GM23338 (cell line): ENCODE measurements at places on chromosomes 4 and X. TPM values are rescaled to one million over a fixed set of nuclear protein-coding genes. Genes with fewer than 3 reads are reported as not detected.

Gene RP2
- 11.0 and 12.1 TPM in 2 replicates for total RNA-seq

Gene SSX1
- total RNA-seq, result not detected in 2 replicates

Gene VCX3B
- total RNA-seq, result 0.23 TPM in 1 of 2 replicates, not detected in the other

Gene GCNA
- total RNA-seq, result 1.5 and 2.7 TPM in 2 replicates

DNA sequence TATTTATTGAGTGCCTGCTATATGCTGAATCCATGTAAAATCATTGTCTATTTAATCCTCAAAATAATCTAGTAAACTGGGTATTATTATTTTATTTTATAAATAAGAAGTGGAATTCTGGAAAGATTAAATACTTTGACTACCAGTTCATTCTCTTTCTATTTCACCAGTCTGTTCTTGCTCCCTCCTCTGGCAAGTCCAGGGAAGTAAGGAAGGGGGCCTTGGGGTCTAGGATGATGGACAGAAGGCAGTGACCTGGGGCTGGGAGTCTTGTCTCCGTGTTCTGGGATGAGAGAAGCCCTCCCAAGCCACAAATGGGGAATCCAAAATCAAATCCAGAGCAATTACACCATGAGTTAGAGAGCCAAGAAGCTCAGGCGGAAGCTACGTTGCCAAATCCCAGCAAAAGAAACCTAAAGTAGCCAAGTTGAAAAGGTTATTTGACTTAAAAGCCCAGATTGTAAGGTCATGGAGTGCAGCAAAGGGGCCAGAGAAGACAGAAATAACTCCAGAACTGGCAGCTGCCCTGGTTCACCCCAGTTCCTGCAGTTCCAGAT lies 28.3 kb upstream of the PARM1 start:
- DNase-seq, result peak; percentile 15
- H3K4me3 ChIP-seq, result no peak overlapping the region
- H3K27me3 ChIP-seq, result no peaks in the 10 kb centered on the region
- H3K36me3 ChIP-seq, result no peaks in the 10 kb centered on the region

Gene GAGE12F
- not detected in 2 replicates for total RNA-seq

DNA sequence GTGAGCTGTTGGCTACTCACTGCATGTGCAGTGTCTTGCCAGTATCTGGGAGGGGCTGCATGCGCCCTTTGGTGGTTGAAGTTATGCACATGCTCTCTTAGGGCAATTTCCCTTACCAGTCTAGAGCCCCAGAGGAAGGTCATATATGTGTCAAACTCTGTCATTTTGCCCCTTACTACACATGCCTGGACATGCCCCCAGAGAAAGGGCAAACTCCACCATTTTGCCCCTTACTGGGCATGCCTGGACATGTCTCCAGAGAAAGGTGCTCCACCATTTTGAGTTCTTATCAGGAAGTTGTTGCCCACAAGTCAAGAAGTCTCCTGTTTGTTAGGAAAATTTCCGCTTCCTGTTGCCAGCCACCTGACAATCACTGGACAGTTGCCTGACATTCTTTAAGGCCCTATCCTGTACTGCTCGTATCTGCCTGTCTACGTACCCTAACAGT lies 56.4 kb upstream of the PLAC8 start:
- no peak overlapping the region for H3K27ac ChIP-seq
- DNase-seq, result no peak
- H3K4me1 ChIP-seq, result no peaks in the 10 kb centered on the region

- H3K4me1 ChIP-seq, result peaks cover 20% of the 10 kb centered on the region
- H3K36me3 ChIP-seq, result no peaks in the 10 kb centered on the region
- DNase-seq, result peak; percentile 68
- no peaks in the 10 kb centered on the region for H3K27me3 ChIP-seq
- peak overlapping the region; percentile 88 for H3K27ac ChIP-seq
Observed at GRCh38 chrX:92270936-92271855, 492.0 kb downstream of the PCDH11X start.

DNA sequence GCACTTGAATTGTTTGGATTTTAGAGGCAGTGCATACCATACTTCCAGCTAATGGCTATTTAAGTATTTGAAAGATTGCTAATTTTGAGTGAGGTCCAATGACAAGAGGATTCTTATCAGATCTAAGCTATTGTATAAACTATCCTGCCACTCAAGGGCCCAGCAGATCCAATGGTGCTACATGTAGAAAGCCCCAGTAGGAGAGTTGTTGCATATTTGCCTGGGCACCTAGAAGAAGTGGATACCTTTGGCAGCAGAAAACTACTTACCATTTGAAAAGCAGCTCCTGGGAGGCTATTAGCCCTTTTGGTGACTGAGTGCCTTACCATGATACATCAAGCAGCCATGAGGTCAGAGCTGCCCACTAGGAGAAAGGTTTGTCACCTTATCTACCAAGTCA lies 447.3 kb downstream of the C4orf33 start:
- no peak overlapping the region for H3K27ac ChIP-seq
- no peaks in the 10 kb centered on the region for H3K27me3 ChIP-seq
- H3K4me1 ChIP-seq, result no peaks in the 10 kb centered on the region
- no peak overlapping the region for H3K4me3 ChIP-seq
- no peaks in the 10 kb centered on the region for H3K36me3 ChIP-seq
- no peak for DNase-seq

Gene GLRA3
- total RNA-seq, result 0.03 TPM in 1 of 2 replicates, not detected in the other

Gene ADH1B
- not detected in 2 replicates for total RNA-seq

Gene DIPK2B
- not detected in 2 replicates for total RNA-seq

- H3K4me3 ChIP-seq, result no peak overlapping the region
- no peaks in the 10 kb centered on the region for H3K4me1 ChIP-seq
- H3K27ac ChIP-seq, result no peak overlapping the region
- H3K27me3 ChIP-seq, result no peaks in the 10 kb centered on the region
- no peaks in the 10 kb centered on the region for H3K36me3 ChIP-seq
Observed at GRCh38 chrX:68988865-68989264, 160.0 kb downstream of the EFNB1 start.

DNA sequence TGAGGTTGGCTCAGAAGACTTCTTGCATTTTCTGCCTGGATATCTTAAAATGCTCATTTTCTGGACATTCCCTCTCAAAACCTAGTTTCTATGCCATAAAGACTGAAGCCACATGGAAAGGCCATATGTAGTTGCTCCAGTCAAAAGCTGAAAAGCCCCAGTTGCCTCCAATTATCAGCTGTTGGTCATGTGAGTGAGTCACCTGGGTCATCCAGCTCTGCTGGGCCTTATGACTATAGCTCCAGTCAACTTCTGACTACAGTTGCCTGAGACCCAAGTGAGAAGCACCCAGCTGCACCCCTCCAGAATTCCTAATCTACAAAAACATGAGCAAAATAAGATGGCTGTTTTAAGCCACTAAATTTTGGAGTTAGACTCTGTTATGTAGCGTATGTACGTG lies 41.9 kb downstream of the HELQ start:
- no peak overlapping the region for H3K4me3 ChIP-seq
- no peak for DNase-seq
- no peaks in the 10 kb centered on the region for H3K4me1 ChIP-seq
- no peaks in the 10 kb centered on the region for H3K27me3 ChIP-seq
- H3K27ac ChIP-seq, result no peak overlapping the region

Gene PIR
- total RNA-seq, result 13.1 and 21.0 TPM in 2 replicates

DNA sequence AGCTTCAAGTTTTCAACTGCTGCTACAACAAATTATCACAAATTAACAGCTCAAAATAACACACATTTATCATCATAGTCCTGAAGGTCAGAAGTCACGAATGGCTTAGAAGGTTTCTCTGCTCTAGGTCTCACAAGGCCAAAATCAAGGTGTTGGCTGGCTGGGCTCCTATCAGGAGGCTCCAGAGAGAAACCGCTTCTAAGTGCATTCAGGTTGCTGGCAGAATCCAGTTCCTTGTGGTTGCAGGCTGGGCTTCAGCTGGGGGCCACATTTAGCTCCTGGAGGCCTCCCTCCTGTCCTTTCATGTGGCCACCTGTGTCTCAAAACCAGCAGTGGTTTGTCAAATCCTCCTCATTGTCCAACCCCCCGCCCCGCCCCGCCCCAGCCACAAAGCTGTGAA lies 15.4 kb downstream of the MRFAP1 start:
- peaks cover 29% of the 10 kb centered on the region for H3K27me3 ChIP-seq
- no peak overlapping the region for H3K4me3 ChIP-seq
- H3K27ac ChIP-seq, result no peak overlapping the region
- no peak for DNase-seq
- H3K4me1 ChIP-seq, result peaks cover 9% of the 10 kb centered on the region

- DNase-seq, result no peak
- H3K27me3 ChIP-seq, result peaks cover 29% of the 10 kb centered on the region
- no peak overlapping the region for H3K4me3 ChIP-seq
- H3K36me3 ChIP-seq, result no peaks in the 10 kb centered on the region
- no peaks in the 10 kb centered on the region for H3K4me1 ChIP-seq
- no peak overlapping the region for H3K27ac ChIP-seq
Observed at GRCh38 chrX:11557120-11557519, 108.6 kb downstream of the ARHGAP6 start.

DNA sequence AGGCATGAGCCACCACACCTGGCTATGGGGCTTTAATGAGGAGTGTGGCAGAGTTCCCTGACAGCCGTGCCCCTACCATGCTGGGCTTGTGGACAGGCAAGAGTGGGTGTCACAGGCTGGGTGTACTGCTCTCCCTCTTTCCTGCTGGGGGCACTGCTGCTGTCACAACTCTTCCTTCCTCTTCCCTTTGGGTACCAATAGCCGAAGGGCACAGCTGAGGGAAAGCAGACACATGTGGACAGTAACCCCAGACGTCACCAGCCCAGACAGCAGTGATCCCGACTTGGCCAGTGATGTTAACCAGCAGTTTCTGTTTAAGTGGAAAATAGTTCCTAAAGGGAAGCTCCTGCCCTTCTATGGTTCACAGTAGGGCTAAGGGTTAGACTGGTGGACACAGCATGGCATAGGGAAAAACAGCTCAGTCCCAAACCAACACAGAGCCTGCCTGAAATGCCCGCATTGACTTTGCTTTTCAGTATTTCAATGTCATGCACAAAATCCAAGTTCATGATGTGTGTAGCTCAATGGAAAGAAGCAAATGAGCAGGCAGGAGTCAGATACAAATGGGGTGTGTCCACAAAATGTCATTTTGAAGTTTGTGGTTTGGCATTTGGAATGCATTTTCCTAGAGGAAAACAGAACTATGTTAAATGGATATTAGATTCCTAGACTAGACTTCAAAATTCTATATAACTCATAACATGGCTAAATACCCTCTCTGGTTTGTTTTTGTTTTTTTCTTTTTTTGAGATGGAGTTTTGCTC lies 24.9 kb upstream of the DDX3X start:
- H3K36me3 ChIP-seq, result no peaks in the 10 kb centered on the region
- H3K4me3 ChIP-seq, result no peak overlapping the region
- DNase-seq, result no peak
- no peak overlapping the region for H3K27ac ChIP-seq
- H3K4me1 ChIP-seq, result no peaks in the 10 kb centered on the region

Gene CFP
- 1.9 and 2.2 TPM in 2 replicates for total RNA-seq

GRCh38 chr4:176671532-176671931 lies 121.2 kb downstream of the VEGFC start:
- H3K27me3 ChIP-seq, result no peaks in the 10 kb centered on the region
- H3K36me3 ChIP-seq, result no peaks in the 10 kb centered on the region
- H3K4me3 ChIP-seq, result no peak overlapping the region
- H3K4me1 ChIP-seq, result peaks cover 3% of the 10 kb centered on the region; the same call in 1 of the 2 replicates
- no peak for DNase-seq

DNA sequence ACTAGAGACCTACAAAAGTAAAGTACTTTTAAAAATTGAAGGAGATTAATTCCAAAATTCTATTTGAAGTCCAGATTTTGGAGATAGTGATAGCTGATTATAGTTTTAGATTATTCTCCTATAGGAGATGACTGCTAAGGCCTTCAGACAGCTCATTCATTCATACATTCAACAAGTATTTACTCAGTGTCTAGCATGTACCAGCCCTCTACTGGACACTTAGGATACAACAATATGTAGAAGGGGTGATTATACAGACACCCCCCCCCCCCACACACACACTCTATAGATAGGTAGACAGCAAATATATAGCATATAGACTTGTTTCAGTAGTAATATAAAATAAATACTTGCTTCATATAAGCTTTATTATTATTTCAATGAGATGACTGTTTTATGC lies 60.4 kb upstream of the TAF9B start:
- no peaks in the 10 kb centered on the region for H3K4me1 ChIP-seq
- no peaks in the 10 kb centered on the region for H3K36me3 ChIP-seq
- no peak overlapping the region for H3K4me3 ChIP-seq
- DNase-seq, result peak; percentile 3
- H3K27me3 ChIP-seq, result no peaks in the 10 kb centered on the region

Gene AKAP4
- total RNA-seq, result not detected in 2 replicates

GRCh38 chr4:39855909-39856512 lies 121.7 kb downstream of the PDS5A start:
- H3K4me3 ChIP-seq, result no peak overlapping the region
- H3K36me3 ChIP-seq, result peaks cover 16% of the 10 kb centered on the region; the same call in 1 of the 2 replicates
- H3K27me3 ChIP-seq, result no peaks in the 10 kb centered on the region
- H3K4me1 ChIP-seq, result no peaks in the 10 kb centered on the region
- DNase-seq, result no peak

DNA sequence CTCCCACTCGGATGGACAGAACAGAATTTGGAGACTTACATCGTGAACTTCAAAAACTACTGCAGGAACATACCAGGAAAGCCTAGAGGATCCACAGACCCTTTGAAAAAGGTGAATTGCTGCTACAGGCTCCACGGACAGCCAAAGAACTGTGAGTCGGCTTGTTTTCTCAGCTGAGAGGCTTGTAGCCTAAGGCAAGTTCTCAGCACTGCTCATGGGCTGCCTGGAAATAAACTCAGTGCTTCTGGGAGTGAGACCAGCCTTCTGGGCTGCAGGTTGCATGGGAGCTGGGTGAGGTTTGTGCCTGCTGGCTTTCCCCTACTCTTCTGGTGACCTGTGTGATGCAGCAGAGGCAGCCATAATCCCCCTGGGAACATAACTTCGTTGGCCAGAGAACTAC lies 1397.6 kb downstream of the FAM133A start:
- H3K27me3 ChIP-seq, result no peaks in the 10 kb centered on the region
- H3K36me3 ChIP-seq, result no peaks in the 10 kb centered on the region
- DNase-seq, result no peak
- H3K27ac ChIP-seq, result no peak overlapping the region
- no peak overlapping the region for H3K4me3 ChIP-seq
- no peaks in the 10 kb centered on the region; the same call in 1 of the 2 replicates for H3K4me1 ChIP-seq

Gene SMIM10L2A
- total RNA-seq, result 5.0 and 5.6 TPM in 2 replicates

DNA sequence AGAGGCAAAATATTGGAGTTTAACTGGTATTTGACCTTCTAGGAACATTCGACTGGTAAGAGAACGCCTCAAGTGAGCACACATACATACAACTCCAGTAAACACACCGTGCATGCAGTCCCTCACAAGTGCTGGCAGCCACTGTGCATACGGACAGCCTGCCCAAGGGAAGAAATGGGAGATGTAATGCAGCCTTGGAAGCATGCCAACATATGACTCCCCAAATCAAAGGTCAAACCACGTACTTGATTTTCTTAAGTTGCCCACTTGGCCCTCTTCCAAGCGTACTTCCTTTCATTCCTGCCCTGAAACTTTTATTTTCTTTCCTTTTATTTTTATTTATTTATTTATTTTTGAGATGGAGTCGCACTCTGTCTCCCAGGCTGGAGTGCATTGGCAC lies 206.6 kb downstream of the SPRY1 start:
- no peaks in the 10 kb centered on the region for H3K27me3 ChIP-seq
- H3K4me1 ChIP-seq, result peaks cover 14% of the 10 kb centered on the region
